ENCODE measurements at places on chromosomes 2 and 18.

DNA sequence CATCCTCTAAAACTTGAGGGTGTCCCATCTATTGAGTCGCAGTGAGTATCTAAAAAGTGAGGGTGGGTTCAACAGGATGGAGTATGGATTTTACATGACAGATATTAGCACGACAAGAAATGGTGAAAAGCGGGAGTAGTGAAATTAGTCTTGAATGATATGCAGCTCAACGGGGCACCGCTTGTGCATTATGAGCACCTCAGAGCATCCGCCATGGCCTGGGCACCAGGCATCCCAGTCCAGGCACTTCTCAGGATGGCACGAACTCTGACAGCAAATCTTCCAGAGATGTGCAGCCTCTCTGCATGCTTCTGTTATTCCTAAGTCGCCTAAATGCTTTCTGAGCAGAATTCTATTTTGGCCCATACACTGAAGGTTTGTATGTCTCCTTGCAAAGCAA is 57.1 kb downstream of the ZNF516 start:
- no peak for DNase-seq

DNA sequence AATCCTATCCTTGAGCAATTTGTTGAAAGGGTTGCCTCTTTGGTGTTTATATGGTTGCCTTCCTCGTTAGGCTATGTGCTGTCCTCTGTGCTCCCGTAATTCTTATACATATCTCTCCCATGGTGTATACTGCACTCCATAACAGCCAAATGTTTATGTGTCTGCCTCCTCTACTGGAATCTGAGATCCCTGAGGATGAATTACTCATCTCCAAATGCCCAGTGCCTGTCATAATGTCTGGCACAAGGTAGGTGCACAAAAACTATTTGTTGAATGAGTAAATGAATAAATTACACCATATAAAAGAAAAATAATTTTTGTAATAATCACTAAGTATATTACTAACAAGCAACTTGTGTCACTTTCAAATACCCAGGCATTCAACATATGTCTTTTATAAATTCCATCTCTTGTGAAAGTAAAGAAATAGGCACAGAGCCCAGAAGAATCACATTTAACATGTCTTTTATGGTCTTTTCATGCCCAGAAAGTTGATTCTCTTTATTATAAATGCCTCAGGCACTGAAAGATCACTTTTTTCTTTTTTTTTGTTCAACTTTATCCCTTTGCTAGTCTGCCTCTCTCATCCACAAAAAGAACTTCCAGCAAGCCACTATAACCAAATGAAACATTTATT is 164.9 kb downstream of the CCDC148 start:
- DNase-seq = no peak

DNA sequence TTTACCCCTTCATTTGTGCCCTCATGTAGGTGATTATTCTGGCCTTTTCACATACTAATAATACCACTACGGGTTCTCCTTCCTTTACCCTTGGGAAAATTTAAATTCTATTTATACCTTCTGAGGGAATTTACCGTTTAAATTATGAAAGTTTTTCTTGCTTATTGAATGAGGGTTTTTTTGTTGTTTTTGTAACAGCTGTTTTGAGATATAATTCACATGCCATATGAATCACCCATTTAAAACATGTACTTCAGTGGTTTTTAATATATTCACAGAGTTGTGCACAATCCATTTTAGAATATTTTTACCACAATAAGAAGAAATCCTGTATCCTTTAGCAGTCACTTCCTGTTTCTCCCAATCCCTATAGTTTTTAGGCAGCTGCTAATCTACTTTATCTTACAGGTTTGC is 54.7 kb downstream of the EML4 start:
- DNase-seq = peak; percentile 64

- no peak for DNase-seq
Measured at GRCh38 chr2:17892770-17893534, 14.5 kb downstream of the KCNS3 start.

DNA sequence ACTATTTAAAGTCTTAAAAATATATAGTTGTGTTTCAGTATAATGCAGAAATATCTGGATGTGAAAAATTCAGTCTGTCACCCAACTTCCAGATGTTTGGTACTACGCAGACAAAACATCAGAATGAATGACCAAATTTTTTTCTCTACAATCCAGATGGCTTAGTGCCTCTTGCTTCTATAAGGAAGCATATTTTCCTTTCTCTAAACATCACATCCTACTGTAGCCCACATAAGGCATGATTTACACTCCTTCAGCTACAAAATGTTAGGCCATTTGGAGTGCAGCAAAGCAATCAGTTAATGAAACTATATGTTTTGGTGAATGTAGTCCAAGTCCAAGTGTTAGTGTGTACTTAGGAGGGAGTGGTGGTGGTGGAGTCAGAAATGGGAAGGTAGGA is 162.9 kb upstream of the SIX2 start:
- DNase-seq = no peak

DNA sequence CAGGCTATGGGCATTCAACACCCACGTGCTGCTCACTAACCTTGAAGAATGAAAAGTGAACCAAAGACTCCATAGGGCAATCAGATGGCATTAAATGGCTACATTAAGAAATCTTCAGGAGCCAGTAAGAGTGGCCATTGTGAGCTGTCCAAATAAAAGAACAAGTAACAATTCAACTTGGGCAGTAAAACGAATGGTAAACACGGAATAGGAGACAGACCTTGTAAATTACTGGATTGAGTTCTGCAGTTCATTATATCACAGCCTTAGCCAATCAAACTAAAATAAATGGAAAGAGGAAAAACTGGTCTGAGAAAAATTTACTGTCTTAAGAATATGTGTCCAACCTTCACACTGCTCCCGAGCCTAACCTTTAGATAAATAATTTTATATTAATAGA is 306.5 kb upstream of the ZNF521 start:
- DNase-seq = no peak

DNA sequence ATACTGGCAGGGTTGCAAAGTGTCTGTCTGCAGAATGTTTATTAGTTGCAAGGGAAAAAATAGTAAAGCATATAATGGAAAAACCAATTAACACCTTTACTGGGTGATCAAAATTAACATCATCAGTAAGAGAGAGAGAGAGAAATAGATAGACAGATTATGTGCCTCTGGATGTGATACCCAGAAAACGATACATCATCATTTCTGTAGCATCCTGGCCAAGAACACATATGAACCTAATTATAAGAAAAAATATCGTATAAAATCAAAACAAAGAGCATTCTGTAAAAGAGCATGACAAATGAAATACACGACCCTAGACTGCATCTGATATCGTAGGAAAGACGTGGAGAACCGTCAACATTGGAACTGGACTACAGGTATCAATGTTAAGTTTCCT is 64.6 kb downstream of the SMC6 start:
- DNase-seq = no peak

DNA sequence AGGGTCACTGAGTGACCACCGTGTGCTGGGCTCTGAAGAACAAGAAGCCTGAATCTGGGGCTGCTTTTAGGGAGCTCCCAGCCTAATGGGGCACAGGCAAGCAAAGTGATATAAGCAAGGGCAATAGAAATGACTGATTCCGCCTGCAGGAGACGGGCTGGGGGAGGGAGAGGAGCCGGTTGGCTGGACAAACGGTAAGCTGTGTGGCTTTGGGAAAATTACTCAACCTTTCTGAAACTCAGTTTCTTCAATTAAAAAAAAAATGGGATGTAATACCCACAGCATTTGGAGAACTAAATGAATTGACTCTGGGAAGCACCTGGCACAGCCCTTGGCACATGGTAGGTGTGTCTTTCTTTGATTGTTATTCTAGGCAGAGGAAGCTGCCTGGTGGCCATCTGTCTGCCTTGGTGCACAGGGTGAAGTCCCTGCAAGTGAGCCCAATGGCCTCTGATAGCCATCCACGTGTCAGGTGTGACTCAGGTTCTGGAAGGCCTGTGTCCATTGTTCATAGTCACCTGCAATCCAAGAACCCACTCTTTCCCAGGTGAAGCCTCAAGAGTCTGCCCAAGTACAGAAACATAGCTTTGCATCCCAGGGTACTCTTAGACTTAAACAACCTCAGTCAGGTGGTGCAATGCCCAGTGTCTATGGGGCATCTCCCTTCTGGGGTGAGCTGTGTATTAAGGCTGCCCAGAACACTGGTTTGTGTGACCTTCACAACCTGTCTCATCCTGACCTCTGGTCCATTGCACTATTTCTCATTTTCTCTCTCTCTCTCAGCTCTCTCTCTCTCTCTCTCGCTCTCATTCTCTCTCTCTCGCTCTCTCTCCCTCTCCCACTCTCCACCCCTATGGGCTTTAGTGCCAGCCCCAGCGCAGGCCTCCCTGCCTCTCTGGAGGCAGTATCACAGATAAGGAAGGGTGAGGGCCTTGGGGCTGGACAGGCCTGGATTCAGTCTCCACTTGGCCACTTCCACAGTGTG is 30.0 kb upstream of the NTSR2 start:
- no peak for DNase-seq

- DNase-seq = no peak
Measured at GRCh38 chr2:165192729-165193128, 11.1 kb downstream of the SCN3A start.

DNA sequence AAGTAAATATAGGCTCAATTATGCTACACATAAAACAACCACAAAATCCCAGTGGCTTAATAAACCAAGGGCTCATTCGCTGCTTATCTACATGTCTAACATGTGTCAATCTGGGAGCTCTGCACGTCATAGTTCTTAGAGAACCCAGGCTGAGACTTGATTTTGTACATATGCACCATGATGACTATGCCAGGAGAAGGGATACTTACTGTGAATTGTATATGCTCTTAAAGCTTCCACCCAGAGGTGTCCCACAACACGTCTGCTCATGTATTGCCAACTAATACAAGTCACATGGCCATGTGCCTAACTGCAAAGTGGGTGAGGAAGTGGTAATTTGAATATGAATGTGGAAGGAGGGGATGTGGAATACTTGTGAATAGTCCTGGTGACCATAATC is 262.1 kb downstream of the CPS1 start:
- no peak for DNase-seq

- no peak for DNase-seq
Measured at GRCh38 chr2:45965871-45966498, 314.5 kb downstream of the PRKCE start.

DNA sequence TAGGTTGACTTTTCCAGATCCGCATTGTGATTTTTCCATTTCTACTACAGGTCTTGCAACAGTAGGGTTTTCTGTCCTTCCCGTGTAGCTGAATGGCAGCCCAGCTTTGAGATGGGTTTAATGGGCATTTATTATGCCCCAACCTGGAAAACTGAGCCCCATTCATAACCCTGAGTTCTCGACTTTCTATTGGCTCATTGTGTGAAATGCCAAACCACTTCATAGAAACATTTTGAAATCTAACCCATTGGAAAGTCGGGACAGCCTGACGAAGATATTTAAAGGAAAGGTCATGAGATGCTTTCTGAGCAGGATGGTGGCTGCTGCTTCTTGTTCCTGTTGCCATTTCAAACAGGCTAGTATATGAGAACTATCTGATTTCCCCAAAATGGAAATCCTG is 203.5 kb downstream of the ZFP36L2 start:
- DNase-seq = no peak

DNA sequence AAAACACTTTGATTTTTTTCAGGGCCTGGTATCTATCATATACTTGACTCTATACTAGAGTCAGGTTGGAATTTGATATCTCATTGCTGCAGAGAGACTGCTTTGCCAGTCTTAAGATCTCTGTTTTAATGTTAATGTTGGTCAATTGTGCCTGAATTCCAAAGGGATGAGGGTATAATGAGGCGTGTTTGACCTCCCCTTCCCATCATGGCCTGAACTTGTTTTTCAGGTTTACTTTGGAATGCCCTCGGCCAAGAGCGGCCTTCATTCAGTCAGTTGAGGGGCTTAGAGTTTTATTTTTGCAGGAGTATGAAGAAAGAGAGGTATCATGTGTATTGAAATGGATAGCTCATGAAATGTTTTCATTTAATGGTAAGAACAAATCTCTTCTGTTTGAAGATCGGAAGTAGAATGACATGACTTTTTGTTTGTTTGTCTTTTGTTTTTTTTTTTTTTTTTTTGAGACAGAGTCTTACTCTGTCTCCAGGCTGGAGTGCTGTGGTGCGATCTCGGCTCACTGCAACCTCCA is 119.0 kb downstream of the KIAA1328 start:
- no peak for DNase-seq

DNA sequence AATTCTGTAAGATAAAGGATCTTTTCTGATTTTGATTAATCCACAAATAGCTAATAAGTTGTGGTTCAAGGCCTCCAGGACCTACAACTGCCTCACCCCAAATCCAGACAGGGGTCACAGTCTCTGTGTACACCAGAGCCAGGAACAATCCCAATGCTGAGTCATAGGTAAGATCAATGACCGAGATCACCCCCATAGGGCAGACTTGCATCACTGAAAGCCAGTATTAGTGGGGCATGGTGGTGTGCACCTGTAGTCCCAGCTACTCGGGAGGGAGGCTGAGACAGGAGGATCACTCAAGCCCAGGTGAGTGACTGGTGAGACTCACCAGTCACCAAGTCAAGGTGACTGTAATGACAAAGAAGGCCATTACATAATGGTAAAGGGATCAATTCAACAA is 12.9 kb downstream of the PARD6G start:
- no peak for DNase-seq

DNA sequence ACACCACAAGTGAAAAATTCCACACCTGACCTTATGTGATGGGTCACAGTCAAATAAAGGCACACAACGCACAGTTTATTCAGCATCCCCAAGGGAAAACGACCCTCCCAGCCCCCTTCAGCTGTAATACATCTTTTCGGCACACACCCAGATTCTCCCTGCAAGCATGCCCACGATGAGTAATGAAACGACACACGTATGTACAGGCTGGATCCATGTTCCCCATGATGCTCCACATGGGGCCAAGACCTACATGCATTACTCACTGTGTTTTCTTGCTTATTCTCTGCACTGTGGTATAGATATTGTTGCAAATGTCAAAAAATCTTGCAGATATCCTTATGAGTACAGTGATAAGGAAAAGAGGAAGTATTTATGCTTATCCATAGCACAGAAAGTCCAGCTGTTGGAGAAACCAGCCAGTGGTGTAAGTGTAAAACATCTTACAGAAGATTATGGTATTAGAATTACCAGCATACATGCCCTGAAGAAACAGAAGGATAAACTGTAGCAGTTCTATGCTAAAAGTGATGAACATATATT is 32.5 kb upstream of the SGPP2 start:
- no peak for DNase-seq

GRCh38 chr18:26322890-26323653 is 96.8 kb downstream of the TAF4B start:
- DNase-seq = no peak

DNA sequence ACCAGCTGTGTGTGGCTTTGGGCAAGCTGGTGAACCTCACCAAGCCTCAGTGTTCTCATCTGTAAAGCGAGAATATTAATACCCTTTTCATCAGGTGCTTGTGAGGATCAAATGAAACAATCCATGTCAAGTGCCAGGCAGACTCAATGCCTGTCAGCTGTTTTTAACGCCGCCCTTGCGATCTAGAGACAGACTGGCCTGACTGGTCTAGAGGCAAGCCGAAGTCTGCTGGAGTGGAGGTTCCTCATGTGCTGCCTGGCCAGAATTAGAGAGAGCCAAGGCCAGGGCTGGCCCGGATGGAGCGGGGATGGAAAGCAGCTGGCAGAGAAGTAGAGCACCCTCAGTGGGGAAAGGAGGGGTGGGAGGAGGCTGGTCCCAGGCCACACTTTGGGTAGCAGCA is 74.5 kb upstream of the B3GNT7 start:
- DNase-seq = no peak

Measured in endothelial cell of umbilical vein (primary cell).